Smooth muscle cell of the brain vasculature (primary cell): ENCODE measurements at places on chromosomes 5 and 9.

DNA sequence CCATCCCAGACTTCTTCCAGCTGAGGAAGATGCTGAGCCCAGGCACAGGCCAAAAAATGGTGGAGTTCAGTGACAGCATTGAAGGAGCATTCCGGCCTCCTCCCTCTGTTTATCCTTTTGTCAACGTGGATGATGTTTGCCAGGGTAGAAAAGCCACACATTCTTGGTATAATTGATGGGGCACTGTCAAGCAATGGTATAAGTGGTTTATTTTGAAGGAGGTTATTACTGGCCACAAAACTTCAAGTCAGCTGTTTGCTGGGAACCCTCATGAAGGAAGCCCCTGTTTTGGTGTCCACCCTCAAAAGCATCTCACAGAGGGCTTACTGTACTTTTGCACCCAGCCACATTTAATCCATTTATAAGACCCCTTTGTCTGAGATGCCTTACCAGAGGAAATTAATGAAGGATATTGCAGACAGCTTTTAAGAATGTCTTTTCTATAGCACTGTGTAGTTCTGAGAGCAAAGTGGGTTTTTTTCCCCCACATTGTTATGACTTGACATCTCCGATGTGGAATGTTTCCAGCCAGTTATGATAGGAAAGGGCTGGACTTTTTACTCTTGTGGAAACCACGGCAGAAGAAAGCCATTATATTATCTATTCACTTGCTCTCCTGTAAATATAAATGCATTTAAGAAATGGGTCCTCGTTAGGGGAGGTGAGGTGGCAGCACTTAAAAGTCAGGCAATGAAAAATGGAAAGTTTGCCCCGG, 95.5 kb upstream of the SPATA31D4 start:
- no peak for DNase-seq

DNA sequence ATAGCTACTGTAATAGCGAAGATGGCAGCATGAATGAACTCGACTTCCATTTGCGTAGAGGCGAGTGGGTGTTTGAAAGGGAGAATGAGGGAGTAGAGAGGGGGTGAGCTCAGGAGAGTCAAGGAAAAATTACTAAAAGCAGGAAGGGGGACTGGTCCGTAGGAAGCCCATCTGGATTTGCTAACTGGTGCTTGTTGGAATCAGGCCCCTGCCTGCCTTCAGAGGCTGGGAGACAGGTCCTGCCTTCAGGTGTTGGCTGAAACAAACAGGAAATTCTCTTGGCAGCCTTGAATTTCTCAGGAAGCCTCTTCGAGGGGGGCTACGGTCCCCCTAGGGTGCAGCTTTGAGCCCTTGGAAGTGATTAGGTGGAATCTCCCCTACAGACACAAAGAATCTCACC, 121.7 kb downstream of the OLFM1 start:
- DNase-seq = no peak

- no peak for DNase-seq
Measured at GRCh38 chr5:147464211-147464610, 45.7 kb downstream of the DPYSL3 start.

GRCh38 chr9:130110596-130111021, 56.9 kb downstream of the GPR107 start:
- no peak for DNase-seq

- no peak for DNase-seq
Measured at GRCh38 chr9:113598883-113599282, 135.4 kb downstream of the RGS3 start.

DNA sequence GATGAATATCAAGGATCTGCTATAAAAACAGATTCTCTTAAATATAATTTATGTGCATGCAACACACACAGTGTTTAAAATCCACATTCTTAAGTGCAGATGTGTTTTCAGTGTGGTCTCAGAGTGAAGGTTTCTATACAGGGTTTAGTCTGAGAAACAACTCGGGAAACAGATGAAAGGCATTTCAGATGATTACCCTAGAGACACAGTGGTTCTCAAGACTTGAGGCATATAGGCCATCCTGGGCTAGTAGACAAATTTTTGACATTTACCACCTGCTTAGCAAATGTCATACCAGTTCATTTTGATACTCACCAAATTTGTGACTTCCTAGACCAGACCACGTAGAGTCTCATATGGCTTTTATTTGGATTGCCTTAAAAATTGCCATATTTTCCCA, 216.5 kb downstream of the ARL15 start:
- no peak for DNase-seq

GRCh38 chr5:5699062-5699461, 276.6 kb downstream of the ICE1 start:
- no peak for DNase-seq

GRCh38 chr9:87267251-87268070, 230.2 kb upstream of the DAPK1 start:
- DNase-seq = no peak
